Kidney (tissue), 22 donors: ENCODE measurements at places on chromosomes 16 and 17. TPM values are rescaled to one million over a fixed set of nuclear protein-coding genes. Genes with fewer than 3 reads are reported as not detected.

The GPR139 gene
- not detected for total RNA-seq

DNA sequence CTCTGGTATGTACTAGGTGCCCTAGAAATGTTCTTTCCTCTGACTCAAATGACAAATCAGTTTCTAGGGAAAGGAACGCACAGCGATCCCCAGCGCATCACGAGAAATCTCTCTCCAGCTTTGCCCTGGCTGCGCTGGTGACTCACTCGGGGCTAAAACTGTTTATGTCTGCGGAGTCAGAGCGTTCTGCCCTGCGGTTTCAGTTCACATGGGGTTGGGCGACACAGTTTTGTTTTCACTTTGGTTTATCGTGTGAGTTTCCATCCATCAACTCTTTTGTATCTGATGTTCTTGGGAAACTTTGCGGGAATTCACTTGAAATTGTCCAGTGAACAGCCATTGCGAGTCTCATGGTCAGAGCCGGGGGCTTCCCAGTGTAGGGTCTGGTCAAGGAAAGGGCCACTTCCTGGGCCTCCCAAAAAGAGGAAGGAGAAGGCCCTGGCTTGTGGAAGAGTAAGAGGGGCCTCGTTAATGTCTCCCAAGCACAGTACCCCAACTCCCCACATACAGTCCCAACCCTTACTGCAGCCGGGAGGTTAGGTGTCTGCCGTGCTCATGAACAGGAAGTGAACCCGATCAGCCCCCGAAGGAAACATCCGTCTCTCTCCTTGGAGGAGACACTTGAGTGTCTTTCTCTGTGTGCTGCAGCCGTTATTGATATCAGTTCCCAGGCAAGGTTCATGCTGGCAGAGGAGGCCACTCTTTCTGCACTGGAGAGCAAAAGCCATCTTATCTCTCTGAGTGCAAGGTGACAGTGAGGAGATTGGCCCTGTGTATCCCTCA, 643.2 kb downstream of the WWOX start:
- H3K27me3 ChIP-seq = no peaks in the 10 kb centered on the region
- no peaks in the 10 kb centered on the region for H3K4me1 ChIP-seq
- no peak overlapping the region for H3K27ac ChIP-seq
- no peak overlapping the region for H3K4me3 ChIP-seq
- no peaks in the 10 kb centered on the region for H3K36me3 ChIP-seq
- DNase-seq = no peak

- H3K27me3 ChIP-seq = no peaks in the 10 kb centered on the region
- no peaks in the 10 kb centered on the region for H3K4me1 ChIP-seq
- no peaks in the 10 kb centered on the region for H3K36me3 ChIP-seq
- no peak overlapping the region for H3K4me3 ChIP-seq
- no peak for DNase-seq
- H3K27ac ChIP-seq = no peak overlapping the region
Measured at GRCh38 chr16:66293932-66294331, 72.6 kb upstream of the CDH5 start.

GRCh38 chr17:34091975-34092374, 163.1 kb upstream of the CCL2 start:
- H3K4me3 ChIP-seq = no peak overlapping the region
- H3K4me1 ChIP-seq = no peaks in the 10 kb centered on the region
- no peak for DNase-seq

GRCh38 chr17:2060385-2060658, 5.4 kb downstream of the HIC1 start:
- H3K27ac ChIP-seq = peak overlapping the region; percentile 83
- no peaks in the 10 kb centered on the region for H3K36me3 ChIP-seq
- H3K4me3 ChIP-seq = no peak overlapping the region
- H3K4me1 ChIP-seq = no peaks in the 10 kb centered on the region

DNA sequence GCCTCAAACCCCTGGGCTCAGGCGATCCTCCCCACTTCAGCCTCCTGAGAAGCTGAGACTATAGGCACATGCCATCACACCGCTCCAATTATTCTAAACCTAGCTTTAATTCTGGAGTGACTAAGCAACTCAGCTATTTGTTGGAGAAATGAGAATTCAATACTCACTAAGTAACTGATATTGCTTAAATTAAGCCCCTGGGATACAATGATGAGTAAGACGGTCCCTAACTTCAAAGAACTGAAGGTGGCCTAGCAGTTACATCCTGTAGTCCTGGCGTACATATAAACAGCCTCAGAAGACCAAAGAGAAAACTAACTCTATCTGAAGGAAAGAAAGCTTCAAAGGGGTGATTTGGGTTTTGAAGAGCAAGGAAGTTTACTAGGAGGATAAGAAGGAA, 25.0 kb downstream of the XPO6 start:
- H3K4me3 ChIP-seq = no peak overlapping the region
- H3K27ac ChIP-seq = peak overlapping the region; percentile 9
- no peaks in the 10 kb centered on the region for H3K27me3 ChIP-seq
- no peak for DNase-seq
- peaks cover 3% of the 10 kb centered on the region for H3K4me1 ChIP-seq
- no peaks in the 10 kb centered on the region for H3K36me3 ChIP-seq

- DNase-seq = no peak
- no peaks in the 10 kb centered on the region for H3K4me1 ChIP-seq
- H3K36me3 ChIP-seq = peaks cover 4% of the 10 kb centered on the region
- H3K27ac ChIP-seq = no peak overlapping the region
Measured at GRCh38 chr17:3826191-3826590, 19.9 kb downstream of the NCBP3 start.

The ABCA9 gene
- total RNA-seq = 2.0 TPM

The GDPD1 gene
- total RNA-seq = 2.5 TPM

DNA sequence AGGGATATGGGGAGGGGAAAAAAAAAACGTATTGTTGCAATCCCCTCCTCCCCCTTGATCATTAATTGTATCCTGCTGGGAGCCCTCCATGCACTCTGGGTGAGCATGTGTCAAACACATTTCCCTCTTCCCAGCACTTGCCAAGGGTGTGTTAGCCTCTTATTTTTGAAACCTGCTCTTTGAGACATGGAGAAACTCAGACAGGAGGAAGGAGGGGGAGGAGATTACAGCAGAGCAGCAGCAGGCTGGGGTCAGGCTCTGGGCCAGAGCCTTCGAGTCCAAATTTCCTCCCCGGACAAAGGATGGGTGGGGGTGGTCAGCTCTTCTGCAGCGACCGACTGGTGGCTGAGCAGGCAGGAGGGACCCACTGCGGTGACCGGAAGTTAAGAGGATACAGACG, 64.7 kb downstream of the SOX9 start:
- no peak for DNase-seq
- H3K27ac ChIP-seq = no peak overlapping the region
- no peaks in the 10 kb centered on the region for H3K27me3 ChIP-seq
- H3K4me3 ChIP-seq = no peak overlapping the region
- no peaks in the 10 kb centered on the region for H3K4me1 ChIP-seq

- no peak for DNase-seq
- H3K4me3 ChIP-seq = no peak overlapping the region
- H3K27ac ChIP-seq = no peak overlapping the region
- no peaks in the 10 kb centered on the region for H3K27me3 ChIP-seq
- peaks cover 3% of the 10 kb centered on the region for H3K4me1 ChIP-seq
Measured at GRCh38 chr17:62017912-62018311, 47.2 kb downstream of the MED13 start.

DNA sequence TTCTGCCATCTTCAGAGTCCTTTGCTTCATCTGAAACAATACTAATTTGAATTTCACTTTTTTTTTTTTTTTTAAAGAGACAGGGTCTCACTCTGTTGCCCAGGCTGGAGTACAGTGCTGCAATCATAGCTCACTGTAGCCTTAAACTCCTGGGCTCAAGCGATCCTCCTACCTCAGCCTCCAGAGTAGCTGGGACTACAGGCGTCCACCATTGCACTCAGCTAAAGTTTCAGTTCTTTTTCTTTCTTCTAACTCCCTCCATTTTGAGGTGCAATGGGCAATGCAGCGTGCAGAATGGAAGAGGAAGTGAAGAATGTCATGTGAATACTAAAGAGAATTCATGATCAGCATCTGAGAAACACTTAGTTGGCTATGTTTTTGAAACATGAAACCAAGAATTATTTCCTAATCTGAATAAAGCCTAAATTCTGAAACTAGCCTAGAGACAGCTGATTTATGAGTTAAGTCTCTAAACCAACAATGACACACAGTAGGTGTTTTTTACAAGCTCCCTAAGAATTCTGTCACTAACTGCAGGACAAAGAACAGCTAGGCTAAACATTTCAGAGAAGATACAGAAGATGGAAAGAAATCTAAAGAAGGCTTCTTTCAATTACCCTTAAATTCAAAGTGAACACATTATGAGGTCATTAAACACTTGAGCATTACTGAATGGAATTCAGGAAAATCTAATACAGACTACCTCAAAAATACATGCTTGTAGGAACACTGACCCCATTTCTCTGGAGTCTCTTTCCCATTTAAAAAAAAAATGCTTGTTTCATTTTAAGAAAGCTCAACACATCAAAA, 21.0 kb downstream of the SNN start:
- H3K27ac ChIP-seq = no peak overlapping the region
- no peaks in the 10 kb centered on the region for H3K27me3 ChIP-seq
- H3K36me3 ChIP-seq = peaks cover 49% of the 10 kb centered on the region
- no peaks in the 10 kb centered on the region for H3K4me1 ChIP-seq
- DNase-seq = no peak

DNA sequence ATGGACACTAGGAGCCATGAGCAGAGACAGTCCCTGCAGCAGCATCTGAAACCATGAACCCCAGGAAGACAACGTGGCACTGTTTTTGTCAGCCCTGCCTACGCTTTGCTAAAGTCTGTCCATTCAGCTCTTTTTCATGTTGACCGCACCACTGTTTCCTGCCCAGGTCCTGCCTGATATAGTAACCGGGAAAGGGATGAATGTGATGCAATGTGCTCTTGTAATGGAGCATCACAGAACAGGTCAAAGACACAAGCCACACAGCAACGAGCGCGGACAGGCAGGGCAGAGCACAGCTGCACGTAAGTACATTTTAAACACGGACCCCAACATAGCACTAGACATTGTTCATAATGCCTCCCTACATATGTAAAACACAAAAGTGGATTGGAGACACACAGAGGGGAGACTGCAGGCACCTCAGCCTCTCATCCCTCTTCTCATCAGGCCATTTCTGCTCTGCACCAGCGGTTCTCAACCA, 16.9 kb upstream of the TNFRSF13B start:
- H3K27ac ChIP-seq = no peak overlapping the region
- no peak overlapping the region for H3K4me3 ChIP-seq
- no peaks in the 10 kb centered on the region for H3K4me1 ChIP-seq
- no peak for DNase-seq
- H3K27me3 ChIP-seq = no peaks in the 10 kb centered on the region

- H3K27ac ChIP-seq = peak overlapping the region; percentile 42
- no peak overlapping the region for H3K4me3 ChIP-seq
- H3K4me1 ChIP-seq = no peaks in the 10 kb centered on the region
- H3K36me3 ChIP-seq = peaks cover 2% of the 10 kb centered on the region
- no peak for DNase-seq
Measured at GRCh38 chr16:19696328-19696727, 21.7 kb downstream of the KNOP1 start.

The FAM20A gene
- total RNA-seq = 77.7 TPM

- H3K27me3 ChIP-seq = no peaks in the 10 kb centered on the region
- no peak overlapping the region for H3K4me3 ChIP-seq
- peak overlapping the region; percentile 18 for H3K27ac ChIP-seq
- peaks cover 36% of the 10 kb centered on the region for H3K4me1 ChIP-seq
Measured at GRCh38 chr17:83101805-83102480, 22.5 kb downstream of the METRNL start.

The RAC3 gene
- 2.6 TPM for total RNA-seq

- no peak for DNase-seq
- H3K4me3 ChIP-seq = no peak overlapping the region
- H3K36me3 ChIP-seq = no peaks in the 10 kb centered on the region
- no peaks in the 10 kb centered on the region for H3K4me1 ChIP-seq
- no peak overlapping the region for H3K27ac ChIP-seq
- H3K27me3 ChIP-seq = no peaks in the 10 kb centered on the region
Measured at GRCh38 chr16:27995378-27995777, 68.1 kb downstream of the GSG1L start.

GRCh38 chr16:88481851-88482250, 28.8 kb downstream of the ZFPM1 start:
- no peaks in the 10 kb centered on the region for H3K36me3 ChIP-seq
- DNase-seq = no peak
- H3K4me1 ChIP-seq = no peaks in the 10 kb centered on the region
- no peak overlapping the region for H3K4me3 ChIP-seq
- H3K27ac ChIP-seq = no peak overlapping the region

- DNase-seq = no peak
- H3K27me3 ChIP-seq = no peaks in the 10 kb centered on the region
- H3K27ac ChIP-seq = no peak overlapping the region
- H3K36me3 ChIP-seq = no peaks in the 10 kb centered on the region
- no peaks in the 10 kb centered on the region for H3K4me1 ChIP-seq
Measured at GRCh38 chr17:31654936-31655335, 204.1 kb downstream of the COPRS start.

DNA sequence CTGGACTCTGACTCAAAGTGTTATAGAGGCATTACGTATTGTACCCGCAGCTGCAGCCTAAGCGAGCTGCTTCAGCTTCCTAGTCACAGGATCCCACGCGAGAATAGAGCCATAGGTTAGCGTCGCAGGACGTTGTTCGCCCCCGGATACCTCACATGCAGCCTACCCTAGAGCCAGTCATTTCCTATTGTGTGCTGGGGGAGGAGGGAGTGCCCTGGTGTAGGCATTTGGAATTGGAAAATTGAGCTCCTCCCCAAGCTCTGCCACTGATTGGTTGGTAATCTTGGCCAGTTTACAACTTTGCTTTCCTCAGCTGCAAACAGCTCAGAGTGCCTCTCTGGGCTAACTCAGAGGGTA, 530 bp downstream of the NAA60 start:
- peaks cover 6% of the 10 kb centered on the region for H3K4me1 ChIP-seq
- no peak for DNase-seq
- peak overlapping the region; percentile 98 for H3K4me3 ChIP-seq
- H3K27ac ChIP-seq = peak overlapping the region; percentile 86
- no peaks in the 10 kb centered on the region for H3K27me3 ChIP-seq
- H3K36me3 ChIP-seq = peaks cover 3% of the 10 kb centered on the region

GRCh38 chr16:85856079-85856478, 42.9 kb upstream of the IRF8 start:
- no peak overlapping the region for H3K4me3 ChIP-seq
- H3K36me3 ChIP-seq = no peaks in the 10 kb centered on the region
- H3K4me1 ChIP-seq = no peaks in the 10 kb centered on the region
- H3K27ac ChIP-seq = no peak overlapping the region
- H3K27me3 ChIP-seq = no peaks in the 10 kb centered on the region

The EVPLL gene
- 1.2 TPM for total RNA-seq

The SLC22A31 gene
- 1.8 TPM for total RNA-seq

The KRT12 gene
- total RNA-seq = not detected

The GLP2R gene
- not detected for total RNA-seq

GRCh38 chr17:17367931-17368330, 64.8 kb downstream of the NT5M start:
- DNase-seq = no peak
- no peak overlapping the region for H3K27ac ChIP-seq
- no peaks in the 10 kb centered on the region for H3K36me3 ChIP-seq
- H3K4me1 ChIP-seq = no peaks in the 10 kb centered on the region
- H3K27me3 ChIP-seq = no peaks in the 10 kb centered on the region
- H3K4me3 ChIP-seq = no peak overlapping the region

The CDC6 gene
- 1.7 TPM for total RNA-seq

The MFAP4 gene
- total RNA-seq = 51.1 TPM

The MYH13 gene
- not detected for total RNA-seq
